Activated T-cell treated with anti-CD3 and anti-CD28 coated beads, Interleukin-2, amount 50 U/mL, for 72 hours (primary cell): ENCODE measurements at places on chromosomes 13 and 19.

GRCh38 chr13:106089261-106089980 is 446.0 kb downstream of the EFNB2 start:
- DNase-seq: no peak

DNA sequence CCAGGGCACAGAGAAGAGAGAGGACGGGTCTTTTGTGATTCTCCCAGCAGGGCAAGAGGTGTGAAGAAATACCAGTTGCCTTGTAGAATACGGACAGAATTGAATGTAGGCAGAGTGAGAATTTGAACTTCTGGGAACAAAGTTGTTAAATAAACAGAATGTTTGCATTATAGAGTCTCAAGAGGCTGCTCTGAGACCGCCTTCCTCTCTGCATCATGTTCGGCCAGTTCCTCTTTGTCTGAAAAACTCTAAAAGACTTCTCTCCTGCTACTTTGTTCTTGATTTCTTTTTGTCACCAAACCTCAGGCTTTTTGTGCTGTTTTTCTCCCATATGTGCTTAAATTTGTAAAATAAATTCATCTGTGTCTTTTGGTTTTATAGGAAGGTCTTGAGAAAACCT is 256.4 kb downstream of the DLEU7 start:
- DNase-seq: no peak

GRCh38 chr19:16037424-16038195 is 38.7 kb upstream of the TPM4 start:
- no peak for DNase-seq

GRCh38 chr13:36959456-36960116 is 39.5 kb upstream of the SMAD9 start:
- DNase-seq: no peak

DNA sequence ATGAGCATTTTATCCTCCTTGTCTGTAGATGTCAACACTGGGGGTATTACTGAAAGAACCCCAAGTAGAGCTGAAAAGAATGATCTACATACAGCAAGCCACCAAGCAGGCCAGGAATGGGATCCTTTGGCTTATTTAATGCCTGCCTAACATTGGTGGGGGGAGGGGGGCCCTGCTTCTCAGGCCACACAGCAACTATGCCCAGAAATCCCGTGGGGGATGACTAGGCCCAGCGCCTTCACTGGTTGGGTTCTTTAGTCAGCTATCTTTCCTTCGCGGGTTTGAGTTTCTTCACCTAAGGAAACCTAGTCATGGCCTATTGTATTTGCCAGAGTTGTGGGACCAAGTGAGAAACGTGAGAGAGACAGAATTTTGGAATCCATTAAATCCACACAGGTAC is 80.5 kb downstream of the CCNA1 start:
- DNase-seq: no peak

- DNase-seq: peak; percentile 38
Measured at GRCh38 chr19:13920940-13921747, 15.1 kb downstream of the CC2D1A start.

- DNase-seq: no peak
Measured at GRCh38 chr19:45771311-45771933, 2.4 kb upstream of the SIX5 start.

DNA sequence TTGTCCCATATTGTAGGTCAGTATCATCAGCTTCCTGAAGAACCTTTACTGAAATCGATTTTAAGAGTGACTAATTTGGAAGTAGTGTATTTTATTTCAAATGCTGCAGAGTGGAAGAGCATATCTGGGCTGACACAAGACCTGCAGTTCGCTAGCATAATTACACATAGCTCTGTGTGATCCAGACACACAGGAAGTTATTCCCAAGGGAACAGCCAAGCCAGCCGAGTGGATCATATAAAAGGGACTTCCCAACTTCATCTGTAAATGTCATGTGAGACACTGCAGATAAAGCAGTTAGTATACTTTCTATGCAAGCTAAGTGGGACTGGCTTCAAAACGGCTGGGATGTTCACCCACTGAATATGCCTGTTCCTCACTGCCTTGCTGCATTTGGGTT is 760.4 kb downstream of the SLITRK1 start:
- no peak for DNase-seq

GRCh38 chr13:76672420-76672819 is 213.8 kb downstream of the KCTD12 start:
- DNase-seq: no peak
